ENCODE measurements at places on chromosomes 5 and 9. TPM values are rescaled to one million over a fixed set of nuclear protein-coding genes. Genes with fewer than 3 reads are reported as not detected.

- DNase-seq = no peak
- H3K4me3 ChIP-seq = no peak overlapping the region
- no peak overlapping the region for H3K27ac ChIP-seq
- H3K4me1 ChIP-seq = no peaks in the 10 kb centered on the region
- H3K36me3 ChIP-seq = no peaks in the 10 kb centered on the region
- no peaks in the 10 kb centered on the region for H3K27me3 ChIP-seq
Observed at GRCh38 chr5:45793638-45794532, 97.7 kb upstream of the HCN1 start.

DNA sequence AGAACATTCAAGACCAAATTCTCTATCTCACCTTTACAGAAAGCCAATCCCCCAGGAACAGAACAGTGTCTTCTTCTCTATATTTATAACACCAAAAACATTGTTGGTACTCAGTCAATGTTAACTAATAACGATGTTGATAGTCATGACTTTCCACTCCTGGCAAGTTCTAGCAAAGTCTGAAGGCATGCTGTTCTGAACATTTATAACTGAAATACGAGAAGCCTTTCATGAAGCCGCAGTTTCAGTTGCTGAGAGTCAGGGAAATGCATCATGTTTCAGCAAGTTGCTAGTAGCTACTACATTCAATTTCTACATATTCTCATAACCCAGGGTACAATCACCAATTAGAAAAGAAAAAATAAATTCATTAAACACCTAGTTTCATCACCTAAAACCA lies 301.4 kb downstream of the PDE4D start:
- H3K27ac ChIP-seq = no peak overlapping the region
- peaks cover 11% of the 10 kb centered on the region for H3K27me3 ChIP-seq
- peaks cover 10% of the 10 kb centered on the region for H3K4me1 ChIP-seq

- no peak for DNase-seq
- H3K36me3 ChIP-seq = peaks cover 7% of the 10 kb centered on the region
- H3K27me3 ChIP-seq = no peaks in the 10 kb centered on the region
Observed at GRCh38 chr5:93995126-93995621, 253.8 kb upstream of the POU5F2 start.

C9 gene
- not detected for total RNA-seq

PCDHA9 gene
- total RNA-seq = not detected

CNOT8 gene
- total RNA-seq = 63.5 TPM

GDNF gene
- not detected for total RNA-seq
